NAMALWA (cell line): ENCODE measurements at places on chromosomes 12 and 14.

GRCh38 chr12:6212086-6212485, 11.9 kb downstream of the CD9 start:
- no peak for DNase-seq

GRCh38 chr14:101017806-101018560, 114.5 kb upstream of the RTL1 start:
- DNase-seq: no peak

DNA sequence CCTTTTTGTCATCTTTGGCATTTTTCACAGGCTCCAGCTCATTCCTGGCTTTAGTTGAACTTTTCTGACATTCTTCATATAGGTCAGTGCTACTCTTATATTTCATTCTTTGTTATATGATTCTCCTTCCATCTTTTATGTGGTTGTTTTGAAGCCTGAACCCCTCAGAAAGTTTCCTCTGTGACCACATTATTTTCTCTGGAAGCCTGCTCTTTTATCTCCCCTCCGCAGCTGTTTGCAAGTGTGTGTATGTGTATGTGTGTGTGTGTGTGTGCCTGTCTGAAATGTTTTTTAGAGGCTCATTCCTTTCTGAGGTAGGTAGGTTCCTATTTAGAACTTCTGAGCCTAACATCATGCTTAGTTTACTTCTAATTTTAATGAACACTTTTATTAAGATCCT, 47.6 kb downstream of the ANO4 start:
- DNase-seq: no peak

DNA sequence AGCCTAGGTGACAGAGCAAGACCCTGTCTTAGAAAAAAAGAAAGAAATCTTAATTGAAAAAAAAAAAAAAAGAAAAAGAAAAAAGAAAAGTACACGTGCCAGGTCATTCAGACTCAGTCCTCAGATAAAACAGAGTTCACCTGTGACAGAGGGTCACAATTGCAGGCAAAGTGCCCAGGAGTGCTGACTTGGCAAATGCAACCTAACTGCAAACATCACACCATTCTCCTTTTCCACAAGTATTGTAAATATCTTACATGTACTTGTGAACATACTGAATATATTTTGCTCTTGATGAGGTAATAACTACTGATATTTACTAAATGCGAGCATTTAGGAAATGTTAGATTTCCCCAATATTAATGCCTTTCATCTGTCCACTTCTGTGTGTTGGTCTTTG, 9.0 kb upstream of the COL2A1 start:
- no peak for DNase-seq

GRCh38 chr12:1613860-1614259, 15.2 kb upstream of the WNT5B start:
- no peak for DNase-seq

- no peak for DNase-seq
These were observed 110.2 kb downstream of the FGD4 start for GRCh38 chr12:32509328-32510091.

- peak; percentile 58 for DNase-seq
These were observed 772 bp downstream of the SCARB1 start for GRCh38 chr12:124862768-124863415.

- DNase-seq: no peak
These were observed 2.8 kb downstream of the NKX2-8 start for GRCh38 chr14:36579573-36580140.

DNA sequence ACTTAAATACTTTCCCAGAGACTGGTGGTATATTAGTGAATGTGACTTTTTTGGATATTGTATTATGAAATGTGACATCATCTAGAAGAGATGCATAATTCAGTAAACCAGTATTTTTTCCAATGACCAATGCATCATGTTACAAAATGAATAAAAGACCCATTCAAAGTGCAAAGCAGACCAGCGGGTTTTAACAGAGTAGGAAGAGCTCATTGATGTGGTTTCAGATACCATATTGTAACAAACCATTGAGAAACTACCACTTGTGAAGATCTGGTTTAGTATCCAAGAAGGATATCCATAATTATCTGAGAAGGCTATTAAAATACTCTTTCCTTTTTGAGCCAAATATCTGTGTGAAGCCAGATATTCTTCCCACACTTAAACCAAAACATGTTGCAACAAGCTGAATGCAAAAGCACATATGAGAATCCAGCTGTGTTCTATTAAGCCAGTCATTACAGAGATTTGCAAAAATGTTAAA, 47.7 kb downstream of the MVK start:
- no peak for DNase-seq

DNA sequence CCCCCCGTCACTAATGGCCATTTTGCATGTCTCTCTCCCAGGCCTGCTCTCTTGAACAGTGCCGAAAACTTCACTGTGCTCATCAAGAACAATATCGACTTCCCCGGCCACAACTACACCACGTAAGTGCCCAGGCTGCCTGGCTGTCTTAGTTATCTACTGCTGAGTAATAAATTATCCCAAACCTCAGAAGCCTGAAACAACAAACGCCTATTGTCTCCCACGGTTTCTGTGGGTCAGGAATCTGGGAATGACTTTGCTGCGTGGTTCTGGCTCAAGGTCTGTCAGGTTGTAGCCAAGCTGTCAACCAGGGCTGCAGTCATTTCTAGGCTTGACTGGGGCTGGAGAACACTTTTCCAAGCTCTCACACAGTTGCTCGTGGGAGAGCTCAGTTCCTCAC, 32.6 kb downstream of the P2RX7 start:
- no peak for DNase-seq

DNA sequence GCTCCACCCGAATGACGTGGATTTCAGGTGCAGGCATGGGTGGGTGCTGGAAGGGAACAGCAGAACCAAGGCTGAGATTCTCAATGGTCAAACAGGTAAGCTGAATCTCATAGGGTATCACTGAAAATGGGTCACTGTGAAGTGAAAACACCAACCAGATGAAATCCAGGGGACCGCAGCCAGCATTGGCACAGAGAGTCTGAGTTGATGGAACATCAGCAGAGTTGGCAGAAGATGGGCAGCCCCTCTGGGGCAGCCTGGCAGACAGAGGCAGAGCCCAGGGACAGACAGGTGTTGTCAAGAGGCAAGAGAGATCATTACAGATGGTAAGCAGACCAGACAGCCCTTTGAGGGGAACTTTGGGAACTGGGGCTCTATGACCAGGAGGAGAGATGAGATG, 48.0 kb downstream of the ACTN1 start:
- no peak for DNase-seq
